ENCODE measurements at places on chromosomes 4 and X.
A peak's percentile ranks its signal among the peaks of the same experiment; 100 is the strongest.

- DNase-seq, result no peak
Measured at GRCh38 chr4:70714079-70714887, 7.5 kb upstream of the RUFY3 start.

DNA sequence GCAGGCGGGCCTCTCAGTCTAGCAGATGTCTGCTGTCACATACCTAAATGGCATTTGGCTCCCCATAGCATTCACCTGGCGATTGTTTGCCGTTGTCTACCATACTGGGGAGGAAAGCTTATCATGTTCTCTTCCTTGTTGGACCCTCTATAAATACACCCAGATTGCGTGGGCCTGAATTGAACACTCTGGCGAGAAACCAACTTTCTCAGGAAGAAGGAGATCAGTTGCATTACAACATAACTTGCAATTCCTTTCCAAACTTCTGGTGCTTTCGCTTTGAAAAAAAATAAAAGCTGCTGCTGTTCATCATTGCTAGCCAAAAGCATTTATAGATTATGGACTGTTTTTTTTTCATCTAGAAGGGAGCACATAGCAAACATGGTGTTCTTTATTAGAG lies 230.0 kb upstream of the GPC4 start:
- no peak for DNase-seq

DNA sequence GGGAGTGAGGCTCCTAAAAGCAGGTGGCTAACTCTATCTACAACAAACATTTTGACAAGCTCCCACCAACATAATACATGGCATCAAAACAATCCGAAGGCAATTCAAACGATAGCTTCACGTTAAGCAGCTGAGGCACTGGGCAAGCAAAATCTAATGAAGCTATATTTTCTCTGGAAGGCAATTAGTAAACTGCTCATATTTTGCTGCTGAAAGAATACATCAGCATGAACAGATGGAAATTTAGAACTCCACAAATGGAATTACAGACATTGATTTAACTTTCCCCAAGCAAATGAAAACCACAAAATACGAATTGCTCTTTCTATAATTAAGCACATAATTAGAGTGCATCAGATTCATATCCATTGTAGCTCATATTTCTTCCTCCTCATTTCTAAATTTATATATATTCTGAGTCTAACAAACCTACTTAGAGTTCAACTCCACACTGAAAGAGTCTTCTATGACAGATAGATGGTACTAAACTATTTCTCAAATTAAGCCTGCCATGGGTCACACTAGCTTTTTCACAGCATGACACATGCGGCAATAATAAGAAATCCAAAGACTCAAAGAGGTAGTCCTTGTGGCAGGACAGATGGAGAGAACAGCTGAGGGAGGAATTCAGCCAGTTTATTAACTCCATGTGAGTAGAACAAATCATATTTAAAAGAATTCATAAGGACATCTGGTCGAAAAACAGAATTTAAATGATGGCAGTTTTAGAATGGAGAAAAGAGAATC lies 305.4 kb downstream of the MAPK10 start:
- DNase-seq, result no peak

GRCh38 chrX:16618422-16618821 lies 31.5 kb upstream of the S100G start:
- DNase-seq, result no peak

DNA sequence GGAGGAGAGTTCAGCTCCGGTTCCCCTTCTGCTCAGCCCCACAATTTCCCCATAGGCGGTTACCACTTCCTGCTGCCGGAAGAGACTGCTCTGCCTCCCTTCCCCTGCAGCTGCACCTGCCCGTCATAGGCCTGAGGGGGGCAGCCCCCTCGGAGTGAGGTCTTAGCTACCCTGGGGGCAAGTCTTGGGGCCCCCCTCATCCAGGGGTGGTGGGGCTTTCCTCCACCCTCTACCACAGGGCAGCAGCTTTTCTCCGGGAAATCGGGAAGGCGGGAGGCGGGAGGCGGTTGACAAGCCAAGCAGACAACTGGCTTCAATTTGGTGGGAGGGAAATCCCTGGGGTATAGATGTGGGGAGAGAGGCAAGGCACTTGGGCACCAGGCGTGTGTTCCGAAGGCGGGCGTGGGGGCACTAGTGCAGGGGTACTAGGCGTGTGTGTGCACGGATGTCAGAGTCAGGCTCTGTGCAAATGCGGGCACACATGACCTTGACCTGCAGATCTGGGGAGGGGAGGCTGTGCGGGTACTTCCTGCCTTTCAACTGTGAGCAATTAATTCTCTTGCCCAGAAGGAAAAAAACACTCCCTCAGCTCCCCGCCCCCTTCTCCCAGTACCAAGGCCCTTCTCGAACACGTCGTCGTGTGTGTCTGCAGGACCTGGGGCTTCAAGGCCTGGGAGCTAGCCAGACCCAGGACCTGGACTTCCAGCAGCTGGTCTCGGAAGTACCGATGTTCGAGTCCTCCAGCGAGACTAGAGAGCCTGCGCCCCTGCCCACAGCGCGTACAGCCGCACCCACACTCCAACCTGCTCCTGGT lies 1.0 kb upstream of the ARHGAP4 start:
- peak; percentile 78 for DNase-seq

- DNase-seq, result no peak
Measured at GRCh38 chr4:100016191-100016590, 66.1 kb upstream of the H2AZ1 start.

GRCh38 chrX:112056476-112056875 lies 26.1 kb downstream of the TRPC5 start:
- no peak for DNase-seq

DNA sequence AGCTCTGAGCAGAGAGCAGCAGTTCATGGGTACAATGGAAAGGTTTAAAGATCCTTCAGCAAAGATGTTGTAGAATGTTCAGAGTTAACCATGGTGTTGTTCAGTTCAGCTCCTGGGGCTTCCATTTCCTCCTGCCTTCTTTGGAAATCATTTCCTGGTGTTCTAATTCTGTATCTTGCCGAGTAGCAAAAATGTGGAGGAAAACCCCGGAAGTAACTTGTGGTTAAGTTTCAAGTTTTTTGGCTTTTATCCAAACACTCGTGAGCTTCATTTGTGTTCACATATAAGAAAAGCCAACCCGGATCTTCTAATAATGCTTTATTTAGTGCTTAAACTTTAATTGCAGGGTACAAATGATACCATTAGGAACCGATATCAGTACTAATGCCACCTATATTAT lies 33.6 kb upstream of the ARX start:
- no peak for DNase-seq

DNA sequence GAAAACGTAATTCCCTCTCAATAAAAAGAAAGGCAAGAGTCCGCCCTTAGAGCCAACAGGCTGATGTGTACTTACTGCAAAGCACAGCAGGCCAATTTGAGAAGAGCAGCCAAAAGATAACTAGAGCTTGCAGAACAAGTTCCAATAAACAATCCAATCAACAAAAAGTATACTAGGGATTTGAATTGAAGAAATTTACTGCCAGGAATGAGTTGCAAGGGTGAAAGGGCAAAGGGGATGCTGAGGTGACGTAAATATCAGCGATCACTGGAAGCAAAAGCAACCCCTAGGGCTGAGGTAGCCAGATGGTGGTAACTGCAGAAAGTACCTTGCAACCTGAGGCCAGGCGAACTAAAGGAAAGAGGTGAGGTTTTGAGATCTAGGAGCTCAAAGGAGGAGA lies 152.1 kb upstream of the TENM3 start:
- DNase-seq, result no peak

- peak; percentile 27 for DNase-seq
Measured at GRCh38 chrX:10564484-10564883, 55.9 kb downstream of the MID1 start.

DNA sequence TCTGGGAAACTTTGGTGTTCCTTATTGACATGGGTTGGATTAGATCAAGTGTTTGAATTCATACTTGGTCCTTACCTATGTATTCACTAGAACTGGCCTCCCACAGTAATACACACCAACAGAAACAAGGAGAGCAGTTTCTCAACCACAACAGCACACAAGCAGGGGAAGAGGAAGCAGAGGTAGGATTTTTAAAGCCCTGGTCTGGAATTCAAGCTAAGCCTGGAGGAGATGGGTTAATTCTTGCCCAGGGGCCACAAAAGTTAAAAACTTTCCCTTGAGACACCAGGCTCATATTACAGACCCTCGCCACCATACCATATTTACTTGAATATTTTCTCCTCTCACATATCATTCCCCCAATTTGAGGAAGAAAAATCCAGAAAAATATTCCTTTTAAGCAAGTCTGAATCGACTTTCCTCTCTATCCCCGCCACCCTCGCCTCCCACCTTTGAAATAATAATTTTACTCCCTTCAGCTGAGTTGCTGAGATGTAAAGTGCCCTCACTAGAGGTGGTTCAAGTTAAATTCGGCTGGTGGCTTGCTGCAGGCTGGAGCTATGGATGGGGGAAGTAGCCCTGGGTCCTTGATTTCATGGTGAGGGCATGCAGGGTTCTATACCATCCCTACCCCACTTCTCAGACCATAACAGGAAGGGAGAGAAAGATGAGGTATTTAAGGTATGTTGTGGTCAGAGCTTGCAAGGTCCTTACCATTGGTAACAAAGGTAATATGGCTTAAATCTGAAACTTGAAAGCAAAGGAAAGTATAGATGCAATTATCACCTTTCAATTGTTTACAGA lies 440.2 kb downstream of the INPP4B start:
- no peak for DNase-seq

- DNase-seq, result peak; percentile 24
Measured at GRCh38 chr4:184250795-184251669, 33.4 kb upstream of the ENPP6 start.

DNA sequence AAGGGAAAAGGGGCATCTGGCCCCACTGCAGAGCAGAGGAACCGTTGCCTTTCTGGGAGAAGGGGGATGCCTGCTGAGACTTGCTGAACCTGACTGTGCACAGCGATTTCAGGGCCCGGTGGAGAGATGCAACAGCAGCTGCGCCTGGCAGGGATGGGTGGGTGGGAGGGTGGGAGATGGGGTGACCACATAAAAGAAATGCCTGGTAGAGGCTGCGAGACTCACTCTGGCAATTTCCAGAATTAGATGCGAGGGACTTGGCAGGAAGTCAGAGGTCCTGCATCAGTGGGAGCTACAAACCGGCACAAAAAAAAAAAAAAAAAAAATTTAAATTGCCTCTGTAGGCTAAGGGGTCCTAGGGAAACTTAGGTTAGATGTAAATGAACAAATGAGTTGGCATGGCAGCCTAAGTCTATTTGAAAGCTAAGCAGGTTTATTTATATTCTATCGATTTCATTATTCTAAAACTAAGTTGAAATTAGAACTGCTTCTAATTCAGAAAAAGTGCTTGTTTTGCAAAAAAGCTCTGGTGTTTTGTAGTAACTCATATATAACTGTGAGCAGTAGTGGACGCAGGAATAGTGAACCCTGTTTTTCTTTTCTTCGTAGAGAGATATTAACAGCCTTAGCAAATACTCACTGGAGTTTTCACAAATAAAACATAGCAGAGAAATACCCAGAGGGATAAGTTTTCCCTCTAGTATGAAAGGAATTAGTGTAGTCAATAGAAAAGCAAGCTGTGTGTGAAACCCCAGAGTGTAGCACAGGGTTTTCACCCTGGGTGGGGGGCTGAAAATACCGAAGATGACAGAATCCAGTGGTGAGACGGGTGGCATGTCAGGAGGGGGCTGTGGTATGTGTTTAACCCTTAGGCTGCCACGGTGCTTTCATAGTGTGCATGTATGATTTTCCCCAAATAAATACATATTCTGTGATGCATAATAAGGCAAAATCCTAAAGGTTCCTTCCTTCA lies 130.1 kb downstream of the EGF start:
- DNase-seq, result no peak

DNA sequence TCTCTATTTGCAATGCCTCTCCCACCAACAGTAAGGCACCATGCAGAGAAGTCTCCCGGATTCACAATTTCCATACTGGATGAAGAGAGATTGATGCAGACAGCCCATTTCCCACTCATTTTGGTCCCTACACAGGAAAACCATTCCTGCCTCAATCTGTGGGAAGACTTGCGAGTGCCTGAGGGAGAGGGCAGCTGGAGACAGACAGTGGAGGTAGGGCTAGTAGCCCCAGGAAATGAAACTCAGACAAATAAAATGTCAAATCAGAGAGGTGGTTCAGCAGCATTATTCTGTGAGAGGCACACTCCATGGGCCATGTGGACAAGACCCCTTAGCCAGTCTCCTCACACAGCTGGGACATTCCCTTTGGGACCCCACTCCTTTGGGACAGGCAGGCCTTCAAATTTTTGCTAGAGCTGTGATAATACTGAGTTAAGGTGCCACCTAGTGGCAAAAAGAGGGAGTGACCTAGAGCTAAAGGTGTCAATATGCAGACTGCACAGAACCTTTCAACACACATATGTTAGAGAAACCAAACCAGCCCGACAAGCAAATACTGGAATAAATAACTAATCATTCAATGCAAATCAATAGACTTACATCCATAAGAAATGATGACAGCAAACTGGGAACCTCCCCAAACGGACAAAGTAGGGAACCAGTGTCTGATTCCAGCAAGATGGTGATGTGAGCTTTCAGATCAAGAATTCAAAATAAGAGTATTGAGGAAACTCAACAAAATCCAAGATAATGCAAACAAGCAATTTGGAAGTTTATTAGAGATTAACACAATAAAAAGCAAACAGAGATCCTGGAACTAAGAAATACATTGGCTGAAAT lies 1865.3 kb upstream of the AGA start:
- no peak for DNase-seq

DNA sequence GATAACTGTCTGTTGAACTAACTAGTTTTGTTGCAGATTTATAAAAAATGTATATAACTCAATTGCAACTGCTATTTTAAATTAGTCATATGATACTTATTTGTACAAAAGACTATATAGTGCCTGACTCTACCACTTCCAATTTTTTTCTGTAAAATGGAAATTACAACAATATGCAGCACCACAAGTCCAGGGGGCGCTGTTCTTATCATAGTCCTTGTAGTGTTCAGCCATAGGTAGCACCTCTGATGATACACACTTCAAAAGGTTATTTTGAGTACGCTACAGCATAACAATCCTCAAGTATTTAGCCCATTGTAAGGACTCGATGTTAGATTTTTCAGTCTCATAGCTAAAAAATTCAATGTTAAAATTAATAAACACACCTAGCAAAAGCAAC lies 174.9 kb downstream of the CORIN start:
- no peak for DNase-seq

DNA sequence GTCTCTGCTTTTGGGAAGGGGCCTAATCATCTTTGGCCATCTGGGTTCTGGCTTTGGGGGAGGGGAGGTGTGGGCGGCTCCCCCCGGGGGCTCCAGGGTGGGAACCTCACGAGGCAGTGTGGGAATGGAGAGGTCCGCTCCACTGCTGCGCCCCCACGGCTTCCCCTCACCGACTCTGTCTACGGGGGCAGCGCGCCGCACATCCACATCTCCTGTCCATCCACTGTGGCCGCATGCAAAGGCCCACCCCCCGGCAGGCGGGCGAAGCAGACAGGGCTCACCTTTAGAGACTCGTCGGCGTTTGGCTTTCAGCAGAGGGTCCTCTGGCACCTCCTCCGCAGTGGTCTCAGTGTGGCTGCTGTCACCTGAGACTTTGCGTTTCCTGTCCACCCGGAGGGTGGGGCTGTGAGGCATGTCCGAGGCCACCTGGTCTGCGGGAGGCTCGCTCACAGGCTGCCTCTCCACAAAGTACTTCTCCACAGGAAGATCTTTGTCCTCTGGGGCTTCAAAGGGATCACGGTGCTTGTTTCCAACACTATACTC lies 33.6 kb downstream of the BCOR start:
- no peak for DNase-seq

Measured in NCI-H1105 treated with DMSO at 0.1 percent for 48 hours (cell line).